Cardiac muscle cell (in vitro differentiated cells and primary cell): ENCODE measurements at places on chromosomes 2 and 18.

DNA sequence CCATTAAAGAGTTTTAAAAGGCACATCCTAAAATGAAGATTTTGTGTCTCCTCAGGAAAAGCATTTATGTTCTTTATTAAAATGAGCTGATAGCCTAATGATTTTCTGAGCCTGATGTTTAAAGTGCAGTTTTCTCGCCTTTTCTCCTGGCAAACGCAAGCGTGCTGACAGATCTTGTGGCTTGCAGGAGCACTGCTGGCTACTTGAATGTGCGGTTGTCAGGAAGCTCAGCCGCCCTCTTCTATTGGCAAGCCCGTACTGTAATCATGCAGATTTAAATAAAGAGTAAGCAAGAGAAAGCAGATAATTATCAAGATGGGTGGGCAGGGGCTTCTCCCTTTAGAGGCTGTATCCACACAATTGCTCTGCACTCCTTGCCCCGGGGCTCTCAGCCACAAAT is 139.5 kb upstream of the SPHKAP start:
- DNase-seq = no peak

DNA sequence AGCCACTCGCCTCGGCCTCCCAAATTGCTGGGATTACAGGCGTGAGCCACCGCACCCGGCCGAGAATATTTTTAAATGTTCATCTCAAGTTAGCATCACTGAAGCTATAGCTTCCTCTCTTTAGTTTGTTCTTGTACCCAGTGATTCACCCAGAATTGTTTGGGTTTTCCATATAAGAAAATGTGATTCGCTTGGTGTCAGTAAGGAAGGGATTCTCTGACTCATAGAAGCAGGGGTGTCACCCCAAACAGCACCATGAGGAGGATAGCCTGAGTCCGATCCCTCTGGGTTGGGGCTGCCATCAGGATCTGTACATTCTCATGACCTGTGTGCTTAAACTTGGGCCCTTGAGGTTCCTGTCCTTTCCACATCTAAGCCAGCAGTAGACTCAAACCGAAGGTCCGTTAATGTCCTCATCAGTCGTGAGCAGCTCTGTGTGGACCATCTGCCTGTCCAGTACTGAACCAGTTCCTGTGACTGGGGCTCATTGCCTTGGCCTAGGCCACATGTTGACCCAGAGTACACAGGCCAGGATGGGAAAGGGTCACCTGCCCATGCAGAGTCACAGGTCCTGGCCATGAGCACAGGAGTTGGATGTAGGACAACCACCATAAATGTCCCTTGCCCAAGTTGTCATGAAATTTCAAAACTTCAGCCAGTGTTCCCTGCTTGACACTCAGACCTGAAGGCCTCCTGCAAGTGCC is 311.9 kb downstream of the GBX2 start:
- DNase-seq = no peak

GRCh38 chr2:124983595-124983994 is 958.5 kb downstream of the CNTNAP5 start:
- DNase-seq = no peak

DNA sequence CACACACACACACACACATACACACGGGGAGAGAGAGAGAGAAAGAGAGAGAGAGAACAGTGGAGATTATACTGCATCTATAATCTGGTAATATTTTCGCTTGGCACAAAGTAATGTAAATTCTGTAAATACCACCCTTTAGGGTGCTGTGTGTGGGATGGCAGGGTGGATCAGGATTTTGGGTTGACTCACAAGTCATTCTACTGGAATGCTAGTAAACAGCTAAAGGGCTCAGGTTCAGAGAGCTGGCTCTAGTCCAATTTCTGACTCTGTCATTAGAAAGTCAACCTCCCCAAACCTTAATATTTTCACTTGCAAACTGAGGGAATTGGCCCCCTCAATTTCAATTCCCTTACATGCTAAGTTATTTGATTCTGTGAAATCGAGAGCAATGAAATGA is 308.3 kb downstream of the TSN start:
- DNase-seq = no peak
